Left renal pelvis (tissue), 4 donors: ENCODE measurements at places on chromosomes 12 and 14.

- no peak for DNase-seq
Measured at GRCh38 chr12:14777271-14777670, 26.0 kb downstream of the WBP11 start.

- no peak for DNase-seq
Measured at GRCh38 chr12:47079981-47080724, 394 bp upstream of the AMIGO2 start.

- DNase-seq = no peak
Measured at GRCh38 chr12:53065470-53065869, 13.7 kb downstream of the SPRYD3 start.

DNA sequence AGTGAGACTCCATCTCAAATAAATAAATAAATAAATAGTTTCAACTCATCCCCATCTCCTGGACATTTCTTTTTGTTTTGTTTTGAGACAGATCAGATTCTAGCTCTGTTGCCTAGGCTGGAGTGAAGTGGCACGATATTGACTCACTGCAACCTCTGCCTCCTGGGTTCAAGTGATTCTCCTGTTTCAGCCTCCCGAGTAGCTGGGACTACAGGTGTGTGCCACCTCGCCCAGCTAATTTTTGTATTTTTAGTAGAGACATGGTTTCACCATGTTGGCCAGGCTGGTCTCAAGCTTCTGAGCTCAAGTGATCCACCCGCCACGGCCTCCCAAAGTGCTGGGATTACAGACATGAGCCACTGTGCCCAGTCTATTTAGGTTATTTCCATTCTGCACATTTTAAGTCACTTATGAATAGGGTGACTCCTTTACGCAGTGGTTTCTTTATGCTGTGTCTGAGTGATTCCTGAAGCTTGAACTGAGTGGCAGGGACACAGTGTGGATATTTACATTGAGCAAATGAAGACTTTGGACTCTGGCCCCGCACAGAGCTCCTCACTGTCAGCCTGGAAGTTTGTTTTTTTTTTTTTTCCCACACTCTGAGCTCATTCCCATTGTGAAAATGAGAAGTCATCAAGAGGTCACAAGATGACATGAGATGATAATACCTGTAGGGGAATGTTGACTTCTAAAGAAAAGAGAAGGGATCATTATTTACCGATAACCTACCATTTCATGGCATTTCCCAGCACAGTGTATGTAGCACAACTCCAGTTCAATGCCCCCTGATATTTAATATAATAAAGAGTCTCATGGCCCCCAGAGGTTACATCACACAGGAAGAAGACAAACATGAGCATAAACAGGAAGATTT, 72.6 kb downstream of the TBX3 start:
- no peak for DNase-seq

DNA sequence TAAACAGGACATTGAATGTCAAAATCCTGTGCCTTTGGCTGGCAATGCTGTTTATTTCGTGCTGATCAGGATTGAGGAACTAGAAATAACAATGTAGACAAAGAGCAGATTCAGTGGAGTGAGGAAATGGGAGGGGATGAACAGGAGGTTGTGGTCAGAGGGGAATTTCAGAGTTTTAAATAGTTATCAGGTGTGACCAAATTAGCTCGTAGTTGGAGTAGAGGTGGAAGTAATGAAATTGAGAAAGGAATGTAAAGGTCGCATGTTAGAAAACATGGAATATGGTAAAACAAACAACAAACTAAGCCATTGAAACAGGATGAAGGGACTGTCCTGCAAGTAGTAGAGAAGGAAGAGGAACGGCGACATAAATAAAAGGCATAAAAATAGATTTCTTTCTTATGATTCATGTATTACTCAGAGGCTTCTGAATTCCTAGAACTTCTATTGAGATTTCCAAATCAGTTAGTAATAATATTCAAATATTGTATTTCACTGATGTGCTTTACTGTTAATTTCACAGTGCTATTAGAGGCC, 9.5 kb upstream of the SAV1 start:
- DNase-seq = no peak

DNA sequence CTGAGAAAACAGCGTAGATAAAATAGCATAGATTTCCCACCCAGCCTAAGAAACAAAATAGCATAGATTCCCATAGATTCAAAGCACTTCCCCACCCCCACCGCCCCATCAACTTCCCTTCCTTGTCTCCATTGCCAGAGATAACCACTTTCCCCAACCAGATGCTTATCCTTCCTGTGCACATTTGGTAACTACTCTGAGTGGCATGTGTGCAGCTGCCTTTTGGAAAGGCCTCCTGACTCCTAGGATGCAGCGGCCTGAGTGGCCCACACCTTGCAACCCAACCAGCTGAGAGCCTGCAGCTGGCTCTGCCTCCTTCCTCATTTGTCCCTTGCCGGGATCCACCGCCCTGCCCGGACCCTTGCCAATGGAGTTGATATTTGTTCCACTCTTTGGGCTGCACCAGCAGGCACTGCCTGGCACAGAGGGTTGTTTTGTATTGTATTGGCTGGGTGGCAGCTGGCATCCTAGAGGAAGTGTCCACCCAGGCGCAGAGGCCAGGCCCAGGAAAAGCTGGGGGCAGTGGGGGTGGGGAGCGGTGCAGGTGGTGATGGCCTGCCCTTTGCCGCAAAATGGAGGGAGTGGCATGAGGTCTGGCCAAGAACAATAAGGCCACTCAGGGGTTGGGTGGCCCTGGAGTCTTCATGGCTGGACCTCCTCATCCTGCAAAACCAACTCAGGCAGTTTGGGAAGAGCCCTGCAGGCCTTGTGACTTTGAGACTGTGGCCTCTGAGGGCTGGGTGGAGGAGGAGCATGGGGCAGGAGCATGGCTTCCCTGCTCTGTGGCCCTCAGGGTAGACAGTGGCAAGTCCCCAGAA, 4.9 kb downstream of the SLC48A1 start:
- no peak for DNase-seq

DNA sequence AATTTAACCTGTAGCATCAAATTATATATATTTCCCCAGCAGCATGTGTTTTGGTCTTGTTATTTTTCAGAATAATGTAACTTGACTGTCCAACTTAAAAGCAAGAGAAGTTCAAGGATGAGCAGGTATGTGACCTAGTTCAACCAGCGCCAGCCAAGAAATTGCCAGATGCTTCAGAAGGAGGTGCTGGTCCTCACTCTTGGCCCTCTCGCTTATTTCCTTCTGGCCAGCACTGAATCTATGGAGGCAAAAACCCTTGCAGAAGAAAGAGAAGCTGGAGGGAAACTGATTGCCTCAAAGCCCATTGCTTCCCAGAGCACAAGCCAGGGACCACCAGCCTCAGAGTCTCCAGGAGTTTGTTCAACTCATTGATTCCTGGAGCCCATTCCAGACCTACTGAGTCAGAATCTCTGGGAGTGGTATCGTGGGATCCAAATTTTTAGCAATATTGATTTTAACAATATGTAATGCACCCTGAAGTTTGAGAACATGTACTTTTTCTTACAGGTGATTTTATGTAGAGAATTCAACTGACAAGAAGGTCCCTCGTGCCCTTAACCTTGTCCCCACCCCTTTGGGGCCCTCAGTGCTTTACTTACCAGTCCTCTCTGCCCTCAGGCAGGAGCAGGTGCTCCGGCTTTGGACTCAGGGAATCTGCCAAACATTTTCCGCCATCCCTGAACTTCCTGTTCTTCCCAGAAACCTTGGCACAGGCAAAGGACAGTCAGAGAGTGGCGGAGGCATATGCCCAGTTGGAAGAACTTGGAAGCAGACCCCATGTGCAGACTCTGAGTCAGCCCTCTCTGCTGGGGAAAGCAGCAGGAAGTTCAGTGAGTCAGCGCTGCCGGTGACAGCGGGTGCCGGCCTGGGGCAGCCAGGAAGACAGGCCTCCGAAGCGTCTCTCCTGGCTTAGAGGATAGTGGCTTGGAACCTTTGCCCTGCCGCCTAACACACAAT, 10.4 kb downstream of the BEST3 start:
- no peak for DNase-seq

GRCh38 chr14:22449600-22449905, 139.5 kb downstream of the DAD1 start:
- no peak for DNase-seq

DNA sequence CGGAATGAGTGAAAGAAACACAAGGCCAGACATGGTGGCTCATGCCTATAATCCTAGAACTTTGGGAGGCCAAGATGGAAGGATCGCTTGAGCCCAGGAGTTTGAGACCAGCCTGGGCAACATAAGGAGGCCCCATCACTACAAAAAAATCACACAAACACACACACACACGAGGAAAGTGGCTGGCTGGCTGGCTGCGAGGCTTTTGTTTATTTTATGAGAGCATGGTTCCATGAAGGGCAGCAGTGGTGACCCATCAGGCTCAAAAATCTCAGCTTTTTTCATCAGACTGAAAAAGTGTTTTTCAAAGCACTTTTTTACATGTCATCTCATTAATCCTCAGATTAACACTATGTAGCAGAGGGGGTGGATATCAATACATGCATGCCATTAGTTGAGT, 27.7 kb downstream of the VDR start:
- DNase-seq = no peak

- no peak for DNase-seq
Measured at GRCh38 chr12:108356835-108357806, 18.0 kb upstream of the CMKLR1 start.

DNA sequence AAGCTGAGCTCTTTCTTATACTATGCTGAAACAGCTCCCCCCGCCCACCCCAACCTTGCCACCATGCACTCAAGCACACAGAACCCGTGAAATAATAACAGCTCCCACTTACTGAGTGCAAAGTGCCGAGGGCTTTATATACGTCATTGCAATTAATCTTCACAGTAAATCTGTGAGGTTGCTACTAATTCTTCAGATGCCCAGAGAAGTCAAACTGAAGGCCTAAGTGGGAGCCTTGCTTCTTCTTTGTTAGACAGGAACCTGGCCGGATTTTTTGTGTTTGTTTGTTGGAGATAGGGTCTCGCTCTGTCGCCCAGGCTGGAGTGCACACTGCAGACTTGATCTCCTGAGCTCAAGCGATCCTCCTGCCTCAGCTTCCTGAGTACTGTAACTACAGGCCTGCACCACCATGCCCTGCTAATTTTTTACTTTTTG, 34.0 kb downstream of the VCPKMT start:
- DNase-seq = no peak

DNA sequence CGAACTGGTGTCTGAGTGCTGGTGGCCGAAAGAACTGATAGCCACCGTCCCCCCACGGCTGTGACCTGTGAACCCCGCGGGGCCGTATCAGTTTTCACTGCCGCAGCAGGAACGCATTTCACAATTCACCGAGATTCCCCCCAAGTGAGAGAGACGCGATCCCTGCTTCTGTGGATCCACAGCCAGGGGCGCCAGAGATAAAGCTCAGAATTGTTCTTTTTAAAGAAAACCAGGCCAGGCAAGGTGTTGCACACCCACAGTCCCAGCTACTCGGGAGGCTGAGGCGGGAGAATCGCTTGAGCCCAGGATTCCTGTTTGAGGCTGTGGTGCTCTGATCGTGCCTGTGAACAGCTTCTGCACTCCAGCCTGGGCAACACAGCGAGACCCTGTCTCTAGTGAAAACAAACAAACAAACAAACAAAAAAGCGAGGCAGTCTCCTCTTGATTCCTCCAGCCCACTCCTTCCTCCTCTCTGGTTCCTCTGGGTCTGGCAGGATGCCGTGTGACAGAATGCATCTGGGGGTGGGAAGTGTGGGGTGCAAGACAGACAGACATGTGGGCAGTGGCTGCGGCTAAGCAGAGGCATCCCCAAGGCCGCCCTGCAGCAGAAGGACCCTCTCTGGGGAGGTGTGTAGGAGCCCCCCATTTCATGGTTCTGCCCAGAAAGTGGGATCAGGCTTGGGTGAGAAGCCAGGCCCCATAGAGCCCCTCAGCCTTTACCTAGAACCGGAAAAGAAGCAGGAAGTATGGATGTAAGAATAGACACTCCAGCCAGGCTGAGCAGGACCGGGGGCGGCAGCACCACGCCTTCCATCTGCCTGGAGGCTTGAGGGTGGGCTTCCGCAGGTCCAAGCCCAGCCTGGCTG, 39.2 kb upstream of the PPP1R13B start:
- no peak for DNase-seq

DNA sequence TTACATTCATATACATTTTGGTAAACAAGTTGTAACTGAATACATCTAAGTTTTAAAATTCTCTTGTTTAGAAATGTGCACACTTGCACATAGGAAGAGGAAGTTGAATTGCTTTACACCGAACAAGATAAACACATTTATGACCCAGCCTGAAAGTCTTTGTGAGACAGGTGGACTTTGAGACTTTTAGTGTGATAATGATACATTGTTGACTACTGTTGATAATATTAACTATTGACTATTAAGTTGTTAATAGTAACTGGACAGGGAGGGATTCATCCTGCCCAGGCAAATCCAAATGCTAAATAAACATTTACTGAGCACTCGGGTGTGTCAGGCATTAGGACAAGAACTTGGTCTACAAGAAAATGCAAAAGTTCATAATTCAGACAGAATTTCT, 68.0 kb downstream of the AVPR1A start:
- no peak for DNase-seq

- no peak for DNase-seq
Measured at GRCh38 chr14:71474301-71475265, 457.6 kb upstream of the RGS6 start.

DNA sequence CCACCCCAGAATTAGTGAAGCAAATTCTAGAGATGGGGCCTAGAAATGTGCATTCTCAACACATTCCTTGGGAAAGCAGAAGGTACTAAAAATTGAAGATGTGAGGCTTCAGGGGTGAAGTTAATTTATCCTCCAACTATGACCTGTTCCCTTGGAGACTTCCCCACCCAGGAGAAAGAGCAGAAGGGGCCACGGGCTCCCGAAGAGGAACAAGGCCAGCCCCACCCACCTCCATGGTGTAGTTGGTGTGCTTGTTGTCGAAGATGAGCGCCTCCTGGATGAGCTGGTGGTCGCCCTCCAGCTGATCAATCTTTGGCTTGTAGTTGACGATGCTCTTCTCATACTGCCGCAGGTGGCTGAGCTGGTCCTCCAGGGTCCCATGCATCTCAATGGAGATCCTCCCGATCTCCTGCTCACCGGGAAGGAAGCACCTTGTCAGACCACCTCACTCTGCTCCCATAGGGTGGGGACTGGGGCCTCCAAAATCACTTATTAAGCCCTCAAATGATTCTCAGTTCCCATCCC, 87.8 kb upstream of the ZFP36L1 start:
- no peak for DNase-seq

DNA sequence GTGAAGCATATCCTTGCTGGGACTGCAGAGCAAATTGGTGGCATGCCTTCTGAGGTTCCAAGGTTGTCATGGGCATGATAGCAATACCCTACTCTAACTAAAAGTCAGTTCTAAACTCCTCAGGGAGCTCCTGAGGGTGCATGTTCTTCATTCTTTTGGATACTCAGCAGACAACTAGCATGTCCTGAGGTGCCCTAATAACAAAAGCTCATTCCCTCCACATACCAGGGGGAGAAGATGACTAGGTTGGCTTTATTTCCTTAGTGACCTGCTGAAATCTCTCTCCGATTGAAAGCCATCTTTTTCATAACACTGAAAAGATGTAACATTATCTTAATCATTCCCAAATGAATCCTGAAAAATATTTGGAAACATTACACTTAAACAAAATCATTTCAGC, 188.7 kb upstream of the IGF1 start:
- no peak for DNase-seq
